SJSA1 (cell line): ENCODE measurements at places on chromosomes 1 and 21.
A peak's percentile ranks its signal among the peaks of the same experiment; 100 is the strongest.

GRCh38 chr1:23521588-23521987 lies 9.4 kb downstream of the E2F2 start:
- no peak for DNase-seq

DNA sequence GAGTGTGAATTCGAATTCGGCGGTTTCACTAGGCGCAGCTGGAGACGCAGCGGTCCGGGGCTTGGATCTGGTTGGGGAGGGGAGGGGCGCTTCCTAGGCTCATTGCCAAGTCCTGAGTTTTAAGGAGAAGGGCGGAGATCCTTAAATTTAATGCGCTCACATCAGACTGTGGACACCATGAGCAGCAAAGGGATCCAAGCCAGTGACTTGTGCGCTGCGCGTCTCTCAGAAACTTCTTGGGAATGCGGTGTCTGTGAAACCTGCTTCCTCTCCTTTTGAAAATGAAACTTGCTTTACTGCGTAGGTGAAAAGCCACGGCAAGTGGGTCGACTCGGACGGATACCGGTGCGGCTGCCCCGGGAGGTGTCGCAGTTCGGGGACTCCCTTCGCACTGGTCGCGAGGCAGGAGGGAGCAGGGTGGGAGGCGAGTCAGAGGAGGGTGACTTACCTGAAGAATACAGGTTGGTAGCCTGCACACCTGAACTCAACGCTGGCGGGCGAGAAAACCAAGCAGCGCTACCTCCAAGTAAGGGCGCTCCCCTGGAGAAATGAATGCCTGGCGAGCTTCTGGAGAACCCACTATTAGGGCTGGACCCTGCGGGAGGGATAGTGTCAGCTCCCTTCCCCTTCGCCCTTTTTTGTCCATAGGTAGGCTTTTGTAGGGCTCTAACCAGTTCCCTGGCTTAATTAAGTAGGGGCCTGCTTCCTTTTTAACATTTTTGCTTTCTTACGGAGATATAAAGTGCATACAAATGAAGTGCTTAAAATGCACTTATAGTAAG lies 992 bp downstream of the TENT5C start:
- DNase-seq, result no peak

GRCh38 chr1:48177257-48177656 lies 45.3 kb upstream of the SLC5A9 start:
- DNase-seq, result no peak

DNA sequence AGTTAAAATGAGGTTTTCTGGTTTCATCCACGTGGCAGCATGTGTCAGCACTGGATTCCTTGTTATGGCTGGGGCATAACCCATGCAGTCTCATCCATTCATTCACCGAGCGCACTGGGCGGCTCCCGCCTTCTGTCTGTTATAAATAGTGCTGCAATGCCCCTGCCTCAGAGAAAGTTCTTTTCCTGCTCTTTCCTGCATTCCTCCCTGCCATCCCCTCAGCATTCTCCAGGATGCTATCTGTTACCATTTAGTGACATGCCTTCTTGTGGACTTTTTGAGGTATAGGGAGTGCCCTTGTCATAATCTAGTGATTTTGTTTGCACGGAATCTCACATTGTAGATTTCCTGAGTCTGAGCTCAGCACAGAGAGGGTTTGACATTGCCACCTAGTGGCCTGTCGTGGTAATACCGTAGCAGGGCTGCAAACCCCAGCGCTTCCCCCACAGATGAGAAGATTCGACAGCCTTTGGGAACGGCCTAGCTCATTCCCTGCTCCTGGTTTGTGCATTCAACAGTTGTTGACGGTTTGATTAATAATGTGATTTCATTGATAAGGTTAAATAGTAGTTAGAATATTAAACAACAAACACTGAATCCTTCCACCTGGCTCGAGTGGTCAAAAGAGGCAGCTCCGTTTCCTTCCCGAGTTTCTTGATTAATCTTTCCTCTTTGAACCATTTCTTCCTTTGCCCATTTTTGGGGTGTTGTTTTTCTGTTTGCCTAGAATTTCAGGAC lies 46.3 kb downstream of the UMODL1 start:
- DNase-seq, result peak; percentile 76

GRCh38 chr21:44568261-44568660 lies 5.3 kb upstream of the KRTAP10-4 start:
- no peak for DNase-seq

DNA sequence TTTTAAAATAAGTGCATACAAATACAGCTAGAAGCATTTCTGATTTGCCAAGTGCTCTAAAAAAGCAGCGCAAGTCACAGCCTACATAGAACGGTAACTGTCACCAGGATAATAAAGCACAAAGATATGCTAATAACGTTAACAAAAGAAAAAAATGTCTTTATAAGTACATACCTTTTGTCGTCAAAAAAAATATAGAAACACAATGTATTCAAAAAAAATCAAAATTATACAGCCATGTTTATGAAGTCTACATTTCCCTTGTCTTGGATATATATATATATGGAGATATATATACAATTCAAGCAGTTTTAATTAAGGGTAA lies 3.2 kb downstream of the IRF2BP2 start:
- DNase-seq, result no peak

DNA sequence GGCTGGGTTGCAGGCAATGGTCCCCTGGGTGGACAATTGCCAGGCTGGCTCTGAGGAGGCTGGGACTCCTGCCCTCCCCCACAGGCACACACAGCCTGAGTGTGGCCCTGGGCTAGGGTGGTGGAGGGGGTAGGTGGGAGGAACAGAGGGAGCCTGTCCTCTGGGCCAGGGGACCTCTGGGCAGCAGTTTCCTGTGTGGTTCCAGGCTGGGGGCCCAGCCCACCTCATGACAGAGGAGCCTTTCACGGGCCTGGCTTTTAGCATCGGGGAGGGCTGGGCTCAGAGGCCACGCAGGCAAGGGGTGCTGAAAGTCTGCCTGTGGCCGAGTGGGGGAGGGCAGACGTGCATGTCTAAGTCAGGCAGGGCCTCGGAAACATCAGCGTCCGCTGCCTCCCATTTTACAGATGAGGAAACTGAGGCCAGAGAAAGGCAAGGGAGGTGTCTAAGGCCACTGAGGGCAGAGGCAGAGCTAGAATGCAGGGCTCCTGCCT lies 7.0 kb downstream of the EXTL1 start:
- DNase-seq, result no peak
